ENCODE measurements at places on chromosomes 16 and 17.

- no peak for DNase-seq
Measured at GRCh38 chr17:72598695-72599094, 477.9 kb downstream of the SOX9 start.

DNA sequence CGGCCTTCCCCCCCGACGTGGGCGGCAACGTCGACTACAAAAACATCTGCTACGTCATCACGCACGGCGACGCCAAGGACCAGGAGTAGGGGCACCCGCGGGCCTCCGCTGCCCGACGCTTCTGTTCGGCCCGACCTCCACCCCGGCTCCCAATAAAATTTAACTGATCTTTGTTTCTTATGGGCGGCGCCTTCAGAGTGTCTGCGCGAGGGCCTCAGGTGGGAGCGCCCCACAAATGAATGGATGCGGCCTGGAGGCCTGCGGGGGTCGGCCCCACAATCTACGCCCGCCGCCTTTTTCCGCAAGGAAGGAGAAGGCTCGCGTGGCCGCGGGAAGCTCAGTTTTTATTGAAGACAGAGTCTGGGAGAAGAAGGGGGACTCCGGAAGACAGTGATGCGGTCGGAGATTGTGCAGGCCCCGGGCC lies 3.2 kb downstream of the MYL11 start:
- DNase-seq: peak; percentile 92

DNA sequence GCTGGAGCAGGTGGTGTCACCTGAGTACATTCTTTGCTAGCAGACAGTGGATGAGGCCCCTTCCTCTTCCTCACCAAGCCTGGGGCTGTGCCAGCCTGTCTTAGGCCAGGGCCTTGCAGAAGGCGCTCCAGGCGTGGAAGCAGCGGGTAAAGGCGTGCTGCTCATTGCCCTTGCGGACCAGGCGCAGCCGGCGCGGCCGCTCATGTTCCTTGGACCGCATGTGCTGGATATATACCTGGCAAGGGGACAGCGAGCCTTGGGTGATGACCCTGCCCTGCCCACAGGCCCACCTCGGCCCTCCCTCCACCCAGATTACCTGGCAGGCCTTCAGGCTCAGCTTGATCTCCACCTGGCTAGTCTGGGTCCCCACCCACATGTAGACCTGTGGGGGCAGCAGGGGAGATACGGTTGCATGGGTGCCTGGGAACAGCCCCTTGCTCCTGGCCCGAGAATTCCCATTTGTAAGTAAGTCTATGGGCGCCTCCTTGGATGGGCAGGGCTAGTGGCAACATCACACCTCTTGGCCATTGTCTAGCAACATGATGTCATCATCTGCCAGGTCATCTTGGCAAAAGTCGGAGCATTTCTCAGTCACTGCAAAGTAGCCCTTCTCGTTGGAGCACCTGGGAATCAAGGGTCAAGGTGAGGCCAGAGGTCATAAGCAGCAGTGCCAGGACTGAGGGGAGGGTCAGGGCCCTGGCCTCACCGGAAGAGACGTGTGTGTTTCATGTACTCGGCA lies 13.3 kb downstream of the FLII start:
- no peak for DNase-seq

DNA sequence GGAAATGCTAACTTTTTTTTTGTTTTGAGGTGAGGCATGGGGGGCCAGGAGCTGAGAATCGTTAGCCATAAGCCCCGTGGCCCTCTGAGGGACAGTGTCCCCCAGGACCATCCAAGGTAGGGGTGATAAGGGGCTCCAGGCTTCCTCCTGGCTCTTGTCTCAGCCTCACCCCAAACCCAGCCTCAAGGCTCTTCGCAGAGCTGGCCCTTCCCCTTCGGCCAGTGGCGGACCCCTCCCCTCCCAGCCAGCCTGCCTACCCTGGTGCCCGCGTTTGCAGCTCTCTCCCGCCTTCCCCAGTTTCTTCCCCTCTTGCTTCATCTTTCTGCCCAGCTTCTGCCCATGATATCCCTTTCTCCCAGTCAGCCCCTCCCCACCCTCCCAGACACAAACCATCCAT lies 22.7 kb upstream of the ATP2A3 start:
- DNase-seq: no peak

DNA sequence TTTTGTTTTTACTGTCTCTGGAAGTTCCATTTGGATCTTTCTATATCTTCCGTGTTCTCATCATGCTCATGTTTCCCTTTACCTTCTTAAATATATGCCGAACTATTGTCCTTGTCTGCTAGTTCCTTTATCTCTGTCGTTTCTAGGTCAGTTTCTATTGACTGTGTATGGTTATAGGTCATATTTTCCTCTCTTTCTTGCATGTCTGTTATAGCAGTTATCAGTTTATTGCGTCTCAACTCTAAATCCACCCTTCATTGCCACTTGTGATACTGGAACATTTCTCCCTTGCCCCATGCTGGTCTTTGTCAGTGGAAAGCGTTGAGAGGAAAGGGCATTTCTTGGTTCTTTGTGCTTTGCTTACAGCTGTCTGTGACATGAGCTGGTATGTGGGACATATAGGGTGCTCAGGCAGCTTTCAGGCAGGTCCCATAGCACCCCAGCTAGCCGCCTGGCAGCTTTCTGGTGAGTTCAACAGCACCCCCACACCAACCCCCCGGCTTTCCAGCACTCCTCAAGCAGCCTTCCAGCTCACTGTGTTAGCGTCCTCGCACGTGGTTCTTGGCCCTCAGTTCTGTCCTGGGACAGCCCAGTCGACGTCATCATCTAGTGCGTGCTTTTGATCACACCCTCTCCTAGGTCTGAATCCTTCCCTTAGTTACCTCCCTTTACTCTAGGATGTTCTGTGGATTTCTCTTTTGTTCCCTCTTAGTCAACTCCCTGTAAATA lies 15.4 kb upstream of the DNASE1 start:
- no peak for DNase-seq

Measured in endothelial cell of umbilical vein (primary cell).